ENCODE measurements at places on chromosomes 16 and 17.

DNA sequence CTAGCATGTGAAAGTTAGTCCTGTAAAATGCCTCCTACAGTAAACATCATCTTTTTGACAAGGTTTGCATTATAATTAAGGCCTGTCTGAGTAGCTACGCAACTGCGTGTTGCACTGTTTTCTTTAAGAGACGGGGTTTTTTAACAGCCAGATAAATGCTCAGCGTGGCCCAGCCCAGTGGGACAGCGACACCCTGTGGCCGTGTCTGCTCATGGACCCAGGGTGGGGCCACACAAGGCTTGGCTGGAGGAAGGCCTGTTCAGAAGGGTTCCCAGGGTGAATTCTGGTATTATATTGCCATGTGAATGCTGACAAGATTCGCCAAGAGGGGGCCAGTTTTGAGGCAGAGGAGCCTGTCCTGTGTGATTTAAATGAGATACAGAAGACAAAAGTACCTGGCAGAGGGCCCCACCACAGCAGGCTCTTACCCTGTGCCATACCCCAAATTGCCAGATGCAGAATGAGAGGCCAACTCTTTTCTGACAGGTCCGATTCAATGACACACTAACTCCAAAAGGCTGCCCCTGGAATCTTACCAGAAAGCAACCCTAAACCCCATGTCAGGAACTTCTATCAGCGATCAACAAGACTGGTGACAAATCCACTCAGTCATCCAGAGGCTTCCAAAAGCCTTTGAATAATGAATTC is 65.9 kb upstream of the IRX6 start:
- DNase-seq: no peak

DNA sequence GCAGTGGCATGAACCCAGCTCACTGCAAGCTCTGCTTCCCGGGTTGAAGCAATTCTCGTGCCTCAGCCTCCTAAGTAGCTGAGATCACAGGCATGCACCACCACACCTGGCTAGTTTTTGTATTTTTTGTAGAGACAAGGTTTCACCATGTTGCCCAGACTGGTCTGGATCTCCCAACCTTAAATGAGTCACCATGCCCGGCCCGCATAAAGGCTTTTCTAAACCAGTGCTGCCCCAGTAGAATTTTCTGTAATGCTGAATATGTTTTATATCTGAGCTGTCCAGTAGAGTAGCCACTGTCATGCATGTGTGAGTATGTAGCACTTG is 36.9 kb upstream of the WSB1 start:
- no peak for DNase-seq

GRCh38 chr16:87077750-87078127 is 239.5 kb downstream of the C16orf95 start:
- DNase-seq: no peak

DNA sequence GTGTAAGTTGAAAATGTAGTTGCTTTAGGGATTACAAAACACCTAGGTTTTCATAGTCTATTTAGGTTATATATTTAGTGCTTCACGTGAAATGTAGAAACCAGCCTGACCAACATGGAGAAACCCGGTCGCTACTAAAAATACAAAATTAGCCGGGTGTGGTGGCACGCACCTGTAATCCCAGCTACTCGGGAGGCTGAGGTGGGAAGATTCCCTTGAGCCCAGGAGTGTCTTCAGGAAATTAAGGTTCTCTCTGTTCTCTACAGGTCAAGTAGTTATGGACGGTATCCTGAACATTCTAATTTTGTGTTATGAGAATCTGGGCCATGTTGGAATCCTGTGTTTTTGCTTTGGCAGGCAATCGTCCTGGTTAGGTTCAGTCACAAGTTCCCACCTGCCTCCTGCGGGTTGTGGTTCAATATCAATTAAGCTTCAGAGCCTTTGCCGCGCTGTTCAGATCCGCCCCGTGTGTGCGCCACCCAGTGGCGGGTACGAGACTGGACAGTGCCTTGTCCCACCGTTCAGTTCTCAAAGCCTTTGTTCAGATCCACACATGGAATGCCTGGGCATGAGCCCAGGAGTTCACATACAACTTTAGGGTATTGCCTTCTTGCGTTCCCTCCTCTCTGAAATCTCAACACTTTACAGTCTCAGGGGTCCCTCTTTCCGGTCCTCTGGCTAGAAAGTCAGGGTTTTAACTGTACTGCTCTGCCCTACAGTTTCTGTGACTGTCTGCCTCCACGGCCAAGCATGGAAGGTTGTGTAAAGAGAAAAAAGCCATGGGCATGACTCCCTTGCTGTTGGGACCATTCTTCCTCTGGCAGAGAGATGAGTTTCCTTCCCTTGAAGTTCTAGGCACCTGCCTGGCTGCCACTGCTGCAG is 41.7 kb downstream of the HEATR6 start:
- DNase-seq: peak; percentile 57

- DNase-seq: no peak
Observed at GRCh38 chr17:63442549-63443035, 3.5 kb downstream of the CYB561 start.

GRCh38 chr16:52384378-52384777 is 162.6 kb downstream of the TOX3 start:
- DNase-seq: no peak

- DNase-seq: no peak
Observed at GRCh38 chr16:71453036-71453435, 9.0 kb downstream of the ZNF23 start.

DNA sequence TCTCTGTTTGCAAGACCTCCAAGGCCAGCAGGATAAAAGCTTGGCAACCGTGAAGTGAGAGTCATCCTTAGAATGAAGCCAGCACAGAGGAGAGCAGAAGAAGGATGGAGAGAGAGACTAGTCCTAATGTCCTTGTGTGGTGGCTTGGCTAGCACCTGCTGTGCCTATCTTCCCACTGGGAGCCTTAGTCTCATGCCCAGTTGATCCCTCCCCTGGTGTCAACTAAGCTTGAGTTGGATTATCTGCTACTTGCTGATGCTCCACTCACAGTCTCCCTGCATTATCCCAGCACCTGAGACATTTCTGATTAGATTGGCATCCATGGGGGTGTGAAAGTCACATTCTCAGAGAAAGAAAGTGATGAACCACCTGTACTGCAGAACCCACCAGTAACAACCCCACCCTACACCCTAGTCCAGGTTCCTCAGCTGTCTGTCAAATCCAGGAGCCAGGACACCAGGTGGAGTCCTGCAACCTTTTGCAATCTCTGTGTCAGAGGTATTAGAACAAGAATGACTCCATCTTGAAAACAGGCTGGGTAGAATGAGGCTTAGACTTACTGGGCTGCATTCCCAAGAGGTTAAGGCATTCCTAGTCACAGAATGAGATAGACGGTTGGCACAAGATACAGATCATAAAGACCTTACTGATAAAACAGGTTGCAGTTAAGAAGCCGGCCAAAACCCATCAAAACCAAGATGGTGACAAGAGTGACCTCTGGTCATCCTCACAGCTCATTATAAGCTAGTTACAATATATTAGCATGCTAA is 460.2 kb upstream of the C16orf82 start:
- DNase-seq: no peak

DNA sequence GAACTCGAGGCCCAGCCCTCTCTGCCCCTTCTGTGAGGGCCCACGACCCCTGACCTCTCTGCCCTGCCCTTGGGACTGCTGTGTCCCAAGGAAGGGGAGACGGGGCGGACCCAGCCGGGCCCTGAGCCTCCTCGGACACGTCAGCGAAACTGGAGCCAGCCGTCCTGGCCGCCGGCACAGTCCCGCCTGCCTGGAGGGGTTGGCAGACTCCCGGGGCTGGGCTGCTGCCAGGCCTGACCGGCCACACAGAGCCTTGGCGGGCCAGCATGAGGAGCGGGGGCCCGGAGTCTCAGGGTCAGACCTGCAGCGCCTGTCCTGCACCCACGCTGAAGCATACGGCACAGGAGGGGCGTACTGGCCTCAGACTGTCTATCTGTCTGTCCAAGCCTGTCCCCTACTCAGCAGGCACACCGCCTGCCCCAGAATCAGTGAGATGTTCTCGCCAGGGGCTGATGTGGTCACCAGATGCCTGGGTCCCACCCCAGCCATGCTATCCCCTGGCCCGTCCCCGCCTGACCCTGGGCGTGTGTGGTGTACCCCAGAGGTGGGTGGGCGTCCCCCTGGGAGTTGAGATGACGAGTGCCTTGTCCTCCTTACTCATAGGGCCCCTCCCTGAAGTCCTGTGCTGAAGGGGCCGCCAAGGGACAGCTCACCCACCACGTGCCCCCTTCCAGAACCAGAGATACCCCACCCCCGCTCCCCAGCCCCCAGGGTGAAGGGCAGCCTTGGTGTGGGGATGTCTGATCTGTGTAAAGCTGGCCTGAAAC is 4.7 kb downstream of the VASN start:
- no peak for DNase-seq

- no peak for DNase-seq
Observed at GRCh38 chr16:49889725-49890397, 33.9 kb upstream of the ZNF423 start.

DNA sequence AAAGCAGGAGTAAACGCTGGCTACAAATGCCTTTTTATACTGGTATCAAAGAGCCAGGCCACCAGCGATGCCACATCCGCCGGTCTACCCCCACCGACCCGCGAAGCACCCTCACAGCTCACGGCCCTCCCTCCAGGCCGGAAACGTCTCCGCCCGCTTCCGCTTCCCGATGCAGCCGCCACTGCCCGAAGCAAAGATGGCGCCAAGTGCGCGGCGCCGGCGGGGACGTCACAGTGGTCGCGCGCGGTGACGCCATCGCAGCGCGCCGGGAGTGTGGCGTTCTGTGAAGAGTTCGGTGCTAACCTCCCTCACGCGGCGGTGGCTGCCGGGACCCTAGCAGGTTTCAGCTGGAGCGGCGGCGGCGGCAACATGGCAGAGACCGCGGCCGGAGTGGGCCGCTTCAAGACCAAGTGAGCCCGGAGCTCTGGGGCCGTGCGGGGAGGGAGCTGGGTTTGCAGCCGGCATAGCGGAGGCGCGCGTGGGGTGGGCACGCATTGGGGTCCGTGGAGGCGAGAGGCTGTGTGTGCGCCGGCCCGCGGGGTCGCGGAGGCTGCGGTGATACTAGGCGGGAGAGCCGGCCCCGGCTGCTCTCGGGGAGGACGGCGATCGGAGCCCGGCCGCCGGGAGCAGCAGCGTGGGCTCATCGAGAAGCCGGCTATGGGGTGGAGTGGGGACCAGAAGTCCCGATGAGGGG is at the start of gene TBL3:
TBL3 (plus strand) TSS at position 258 of the 694 bp plus-strand sequence; CDS start at position 370, 112 bp downstream.
- DNase-seq: peak; percentile 95

GRCh38 chr16:57720142-57720575 is 15.4 kb upstream of the KATNB1 start:
- no peak for DNase-seq

GRCh38 chr16:12833926-12834325 is 30.2 kb upstream of the CPPED1 start:
- no peak for DNase-seq

DNA sequence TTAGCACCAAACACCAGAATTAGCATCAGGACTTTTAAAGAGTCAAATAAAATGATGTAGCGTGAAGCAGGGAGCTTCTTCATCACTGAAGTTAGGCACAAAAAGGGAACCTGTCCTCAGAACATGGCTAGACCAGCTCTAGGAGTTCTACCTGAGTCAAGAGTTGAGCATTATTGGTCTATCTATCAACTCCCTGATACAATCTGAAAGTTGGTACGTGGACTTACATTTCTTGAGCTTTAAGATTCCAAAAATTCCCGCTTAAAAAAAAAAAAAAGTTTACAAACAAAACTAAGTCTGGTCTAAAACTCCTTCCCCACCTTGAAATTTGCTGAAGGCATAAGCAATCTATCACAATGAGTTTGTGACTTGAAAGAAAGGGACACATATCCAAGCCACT is 12.3 kb downstream of the TLE7 start:
- no peak for DNase-seq

DNA sequence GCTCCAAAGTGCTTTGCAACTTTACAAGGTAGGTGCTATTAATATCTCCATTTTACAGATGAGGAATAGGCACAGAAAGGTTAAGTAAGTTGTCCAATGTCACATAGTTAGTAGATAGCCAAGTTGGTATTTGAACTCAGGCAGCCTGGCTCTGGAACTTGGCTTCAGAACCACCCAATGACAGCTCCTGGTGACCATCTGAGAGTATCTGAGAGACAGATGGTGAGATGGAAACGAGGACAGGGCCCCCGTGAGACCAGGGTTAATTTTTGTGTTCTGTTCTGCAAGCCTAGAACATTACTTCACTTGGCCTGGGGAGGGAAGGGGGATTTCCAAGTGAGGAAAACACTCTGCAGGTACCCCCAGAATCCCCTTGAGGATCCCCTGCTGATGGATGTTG is 9.8 kb upstream of the TMEM132E start:
- no peak for DNase-seq

DNA sequence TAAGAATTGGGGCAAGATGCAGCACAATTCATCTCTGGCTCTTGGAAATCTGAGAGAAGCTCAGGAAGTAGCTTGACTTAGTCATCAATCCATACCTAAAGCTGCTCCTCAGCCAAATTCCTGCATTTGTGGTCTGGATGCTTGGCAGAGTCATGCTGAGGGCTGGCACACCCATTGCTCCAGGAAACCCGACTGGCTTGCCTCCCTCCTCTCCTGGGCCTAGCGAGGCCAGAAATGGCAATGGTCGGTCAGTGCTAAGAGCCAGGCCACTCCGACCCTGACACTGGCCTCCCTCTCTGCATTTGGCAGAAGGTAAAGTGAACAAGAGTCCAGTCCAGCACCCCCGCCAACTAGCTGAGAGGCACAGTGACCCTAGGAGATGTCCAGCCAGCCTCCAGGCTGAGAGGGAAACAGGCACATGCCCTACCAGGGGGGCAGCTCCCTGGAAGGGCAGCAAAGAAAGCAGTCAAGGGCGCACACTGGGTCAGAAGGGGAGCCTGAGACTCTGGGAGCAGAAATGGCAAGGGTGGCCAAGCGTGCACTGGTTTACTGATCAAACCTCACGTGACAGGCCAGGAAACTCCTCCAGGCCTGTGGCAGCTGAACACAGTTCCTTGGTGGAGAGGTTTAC is 10.0 kb downstream of the POLDIP2 start:
- DNase-seq: no peak

GRCh38 chr16:14193316-14193871 is 122.3 kb downstream of the MRTFB start:
- DNase-seq: no peak

DNA sequence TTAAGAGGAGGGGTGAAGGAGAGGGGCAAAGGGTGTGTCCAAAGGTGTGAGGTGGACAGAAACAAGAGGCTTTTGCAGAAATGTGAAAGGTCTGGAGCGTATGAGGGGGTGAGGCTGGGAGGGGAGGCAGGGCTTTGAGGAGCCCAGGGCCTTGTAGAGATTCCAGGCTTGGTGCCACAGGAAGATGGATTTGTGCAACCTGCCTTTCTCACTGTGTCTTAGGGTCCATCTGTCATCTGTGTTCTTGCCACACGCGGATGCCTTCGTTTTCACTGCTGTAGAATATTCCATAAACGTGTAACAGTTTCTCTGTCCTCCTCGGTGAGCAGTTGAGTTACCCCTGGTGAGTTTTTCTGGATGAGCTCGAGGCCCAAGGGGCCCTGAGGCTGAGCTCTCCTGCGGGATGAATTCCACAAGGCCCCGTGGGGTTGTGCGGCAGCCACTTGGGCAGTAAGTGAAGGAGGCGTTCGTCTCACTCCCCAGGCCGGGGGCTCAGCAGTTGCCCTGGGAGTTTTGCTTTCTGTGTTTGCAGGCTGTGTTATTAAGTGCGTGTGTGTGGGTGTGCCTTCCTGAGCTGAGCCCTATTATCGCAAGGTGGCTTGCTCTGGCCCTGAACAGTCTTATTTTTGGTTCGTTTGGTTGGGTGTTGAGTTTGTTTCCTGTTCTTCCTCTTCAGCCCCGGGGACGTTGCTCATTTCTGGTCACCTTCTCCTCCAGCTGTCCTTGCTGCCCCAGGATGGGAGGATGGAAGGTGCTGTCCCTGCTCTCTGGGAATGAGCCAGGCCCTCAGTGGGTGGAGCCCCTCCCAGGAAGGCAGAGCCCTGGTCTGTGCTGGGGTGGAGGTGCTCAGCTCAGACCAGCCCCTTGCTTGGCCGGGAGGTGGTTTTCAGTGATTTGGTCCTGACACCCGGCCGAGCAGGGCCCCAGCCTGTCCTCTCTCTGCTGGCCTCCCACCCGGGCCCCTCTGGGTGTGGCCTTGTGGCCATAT is 28.4 kb downstream of the BAIAP2 start:
- DNase-seq: no peak

All from activated CD4-positive, alpha-beta T cell treated with anti-CD3 and anti-CD28 coated beads for 1 hour (primary cell).